Peyer's patch (tissue), 4 donors: ENCODE measurements at places on chromosomes 2 and 18. TPM values are rescaled to one million over a fixed set of nuclear protein-coding genes. Genes with fewer than 3 reads are reported as not detected.

- no peak for DNase-seq
Observed at GRCh38 chr2:170713543-170714380, 1.4 kb upstream of the SP5 start.

- DNase-seq, result no peak
Observed at GRCh38 chr2:197455428-197455827, 2.1 kb downstream of the COQ10B start.

DNA sequence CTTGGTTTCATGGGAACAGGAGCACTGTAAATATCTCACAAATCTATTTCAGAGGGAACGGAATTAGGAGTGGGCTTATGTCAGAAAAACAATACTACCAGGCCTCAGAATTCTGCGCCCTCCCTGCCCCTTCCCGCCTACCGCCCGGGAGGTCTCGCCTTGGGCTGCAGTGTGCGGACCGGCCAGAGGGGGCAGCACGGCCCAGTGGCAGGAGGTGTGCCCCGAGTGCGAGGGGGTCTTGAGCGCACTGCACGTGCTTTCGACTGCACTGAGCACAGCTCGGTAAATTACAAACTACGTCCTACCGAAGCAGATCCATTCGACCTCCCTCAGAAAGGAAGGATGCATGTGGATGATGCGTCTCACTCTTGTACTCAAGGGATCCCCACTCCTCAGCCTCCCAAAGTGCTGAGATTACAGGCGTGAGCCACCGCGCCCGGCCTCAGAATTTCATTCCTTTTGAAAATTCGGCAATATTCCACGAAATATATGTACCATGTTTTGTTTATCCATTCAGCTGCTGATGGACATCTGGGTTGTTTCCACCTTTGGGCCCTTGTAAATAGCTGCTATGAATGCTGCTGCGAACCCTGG is 297.0 kb downstream of the BCL2 start:
- DNase-seq, result no peak

GRCh38 chr18:24992491-24992890 is 359.5 kb downstream of the ZNF521 start:
- no peak for DNase-seq

GRCh38 chr2:167784084-167784425 is 463.3 kb downstream of the STK39 start:
- no peak for DNase-seq

GRCh38 chr2:130797493-130798435 is 39.0 kb upstream of the ARHGEF4 start:
- peak; percentile 96 for DNase-seq

GRCh38 chr18:42922363-42922762 is 193.1 kb downstream of the RIT2 start:
- no peak for DNase-seq

The SUCLG1 gene
- total RNA-seq, result 239 TPM

The KCNG2 gene
- total RNA-seq, result not detected

The SERPINB4 gene
- total RNA-seq, result not detected
